NCI-H187 treated with DMSO at 0.1 percent for 48 hours (cell line): ENCODE measurements at places on chromosomes 11 and 22.

GRCh38 chr11:33543823-33544222, 156.8 kb downstream of the C11orf91 start:
- no peak for DNase-seq

- DNase-seq, result no peak
These were observed 92.2 kb upstream of the PLET1 start for GRCh38 chr11:112352907-112353306.

GRCh38 chr11:1708716-1709115, 11.7 kb downstream of the KRTAP5-6 start:
- DNase-seq, result no peak

DNA sequence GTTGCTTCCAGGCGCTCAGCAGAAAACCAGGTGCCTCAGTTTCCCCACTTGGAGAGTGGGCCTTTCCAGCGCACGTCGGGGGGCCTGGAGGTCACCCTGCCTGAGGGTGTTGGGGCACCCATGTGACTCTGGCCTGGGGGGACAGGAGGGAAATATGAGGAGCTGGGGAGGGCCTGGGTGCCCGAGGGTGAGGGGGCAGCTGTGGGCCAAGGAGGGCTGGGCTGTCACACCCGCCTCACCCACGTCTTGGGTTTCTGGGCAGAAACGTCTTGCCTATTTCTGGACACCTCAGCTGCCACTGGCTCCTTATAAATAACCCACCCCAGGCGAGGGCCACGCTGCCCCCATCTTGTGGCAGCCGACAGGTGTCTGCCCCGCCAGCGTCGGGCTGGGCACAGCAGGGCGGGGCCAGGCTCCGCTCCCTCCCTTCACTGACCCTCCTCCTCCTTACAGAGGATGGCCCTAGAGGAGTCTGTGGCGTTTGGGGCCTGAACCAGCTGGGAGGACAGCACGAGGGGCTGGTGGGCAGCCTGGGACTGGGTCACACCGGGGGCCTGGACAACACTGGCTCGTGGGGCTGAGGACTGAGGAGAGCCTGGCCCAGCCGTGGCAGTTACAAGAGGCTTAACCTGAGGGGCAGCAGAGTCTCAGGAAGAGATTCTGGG, 1.5 kb downstream of the TNNT3 start:
- no peak for DNase-seq

DNA sequence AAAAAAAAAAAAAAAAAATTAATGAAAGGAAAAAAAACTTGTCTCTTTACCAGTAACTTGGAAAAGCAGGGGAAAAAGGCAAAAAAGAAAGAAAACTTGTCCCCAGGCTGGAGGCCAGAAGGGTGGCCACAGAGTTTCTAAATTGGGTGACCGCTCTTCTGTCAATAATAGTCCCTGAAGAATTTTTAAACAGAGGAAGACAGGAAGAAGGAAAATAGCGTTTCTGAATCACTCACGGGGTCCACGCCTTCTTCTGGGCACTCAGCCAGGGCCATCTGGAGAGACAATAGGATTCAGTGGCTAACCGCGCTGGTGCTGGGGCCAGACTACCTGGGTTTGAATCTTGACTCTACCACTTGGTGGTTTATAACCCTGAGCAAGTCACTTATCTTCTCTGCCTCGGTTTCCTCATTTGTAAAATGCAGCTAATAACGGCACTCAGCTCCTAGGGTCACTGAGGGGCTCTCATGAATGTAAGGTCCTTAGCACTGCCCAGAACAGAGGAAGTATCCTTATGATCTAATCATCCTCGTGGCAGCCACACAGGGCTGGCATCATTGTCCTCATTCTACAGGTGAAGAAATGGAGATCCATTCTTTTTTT, 7.0 kb downstream of the C11orf86 start:
- no peak for DNase-seq
